ENCODE measurements at places on chromosomes 16 and 17.
A peak's percentile ranks its signal among the peaks of the same experiment; 100 is the strongest.

GRCh38 chr17:74861662-74862107, 2.0 kb upstream of the GRIN2C start:
- no peak for DNase-seq

DNA sequence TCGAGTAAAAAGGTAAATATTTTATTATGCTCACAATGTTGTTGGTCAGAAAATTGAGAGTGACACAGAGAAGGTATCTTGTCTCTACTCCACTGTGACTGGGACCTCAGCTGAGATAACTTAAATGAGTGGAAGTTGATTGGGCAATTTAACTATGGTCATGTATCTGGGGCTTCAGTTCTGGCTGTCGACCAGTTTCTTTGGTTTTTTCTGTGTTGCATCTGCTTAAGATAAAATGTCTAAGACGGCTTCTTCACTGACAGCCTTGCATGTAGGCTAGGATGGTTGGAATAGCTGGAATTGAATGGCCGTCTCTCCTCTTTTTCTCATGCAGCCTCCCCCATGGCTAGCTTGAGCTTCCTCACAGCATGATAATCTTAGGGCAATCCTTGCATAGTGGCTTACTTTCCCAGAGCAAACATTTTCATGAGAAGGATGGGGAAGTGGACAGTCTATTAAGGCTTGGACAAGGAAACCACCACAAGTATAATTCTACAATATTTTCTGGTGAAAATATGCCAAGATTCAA, 433.7 kb downstream of the KIF2B start:
- DNase-seq, result no peak

DNA sequence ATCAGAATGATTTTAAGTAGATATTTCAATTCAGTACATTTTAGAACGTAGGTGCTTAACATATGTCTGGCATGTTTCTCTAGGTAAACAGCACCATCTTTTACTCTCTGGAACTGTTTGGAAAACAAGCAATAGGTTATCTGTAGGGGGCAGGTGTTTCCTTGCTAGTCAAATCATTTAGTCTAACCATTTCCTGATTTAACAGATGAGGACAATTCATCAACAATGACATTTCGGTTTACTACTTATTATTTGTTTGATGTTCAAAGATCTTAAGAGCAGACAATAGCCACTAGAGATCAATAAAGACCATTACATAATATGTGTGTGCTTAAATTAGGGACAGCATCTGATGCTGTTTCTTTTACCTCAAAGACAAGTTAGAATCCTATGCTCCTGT, 173.1 kb downstream of the CEP112 start:
- DNase-seq, result no peak

DNA sequence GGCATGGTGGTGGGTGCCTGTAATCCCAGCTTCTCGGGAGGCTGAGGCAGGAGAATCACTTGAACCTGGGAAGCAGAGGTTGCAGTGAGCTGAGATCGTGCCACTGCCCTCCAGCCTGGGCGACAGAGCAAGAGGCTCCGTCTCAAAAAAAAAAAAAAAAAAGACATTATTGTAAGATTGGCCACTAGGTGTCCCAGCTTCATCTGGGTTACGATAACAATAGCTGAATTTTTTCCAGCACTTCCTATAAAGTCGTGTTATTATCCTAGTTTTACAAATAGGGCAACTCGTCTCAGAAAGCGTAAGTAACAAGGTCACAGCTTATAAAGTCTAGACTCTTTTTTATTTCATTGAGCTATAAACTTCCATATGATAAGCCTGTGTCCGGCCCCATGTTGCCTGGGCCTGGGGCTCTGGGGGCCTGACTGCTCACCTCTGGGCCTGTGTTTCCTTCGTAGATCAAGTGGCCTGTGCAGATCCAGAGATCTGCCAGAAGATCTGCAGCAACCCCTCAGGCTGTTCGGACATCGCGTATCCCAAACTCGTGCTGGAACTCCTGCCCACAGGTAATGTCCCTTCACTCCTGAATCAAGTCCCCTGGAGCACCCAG, 60.5 kb downstream of the SLC5A11 start:
- no peak for DNase-seq

GRCh38 chr17:9928601-9929333, 23.7 kb upstream of the RCVRN start:
- no peak for DNase-seq

DNA sequence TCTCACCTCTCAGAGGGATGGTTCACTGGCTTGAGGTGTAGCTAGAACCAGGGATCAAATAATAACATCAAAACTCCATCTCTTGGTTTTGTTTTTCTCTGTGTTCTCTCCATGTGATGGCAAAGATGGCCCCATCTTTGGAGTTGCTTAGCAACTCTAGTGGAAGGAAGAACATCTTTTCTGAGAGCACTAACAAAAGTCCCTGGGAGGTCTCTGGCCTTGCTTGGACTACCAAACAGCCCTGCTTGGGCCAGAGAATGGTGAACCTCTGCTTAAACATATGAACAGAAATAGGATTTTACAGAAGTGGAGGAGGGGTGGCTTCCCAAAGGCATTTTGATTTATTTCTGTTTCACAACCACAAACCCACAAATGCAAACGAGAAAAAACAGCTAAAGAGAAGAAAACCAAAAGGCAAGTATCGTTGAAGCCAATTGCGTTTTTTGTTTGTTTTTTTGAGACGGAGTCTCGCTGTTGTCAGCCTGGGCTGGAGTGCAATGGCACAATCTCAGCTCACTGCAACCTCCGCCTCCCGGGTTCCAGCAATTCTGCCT, 13.2 kb downstream of the GABARAPL2 start:
- no peak for DNase-seq

DNA sequence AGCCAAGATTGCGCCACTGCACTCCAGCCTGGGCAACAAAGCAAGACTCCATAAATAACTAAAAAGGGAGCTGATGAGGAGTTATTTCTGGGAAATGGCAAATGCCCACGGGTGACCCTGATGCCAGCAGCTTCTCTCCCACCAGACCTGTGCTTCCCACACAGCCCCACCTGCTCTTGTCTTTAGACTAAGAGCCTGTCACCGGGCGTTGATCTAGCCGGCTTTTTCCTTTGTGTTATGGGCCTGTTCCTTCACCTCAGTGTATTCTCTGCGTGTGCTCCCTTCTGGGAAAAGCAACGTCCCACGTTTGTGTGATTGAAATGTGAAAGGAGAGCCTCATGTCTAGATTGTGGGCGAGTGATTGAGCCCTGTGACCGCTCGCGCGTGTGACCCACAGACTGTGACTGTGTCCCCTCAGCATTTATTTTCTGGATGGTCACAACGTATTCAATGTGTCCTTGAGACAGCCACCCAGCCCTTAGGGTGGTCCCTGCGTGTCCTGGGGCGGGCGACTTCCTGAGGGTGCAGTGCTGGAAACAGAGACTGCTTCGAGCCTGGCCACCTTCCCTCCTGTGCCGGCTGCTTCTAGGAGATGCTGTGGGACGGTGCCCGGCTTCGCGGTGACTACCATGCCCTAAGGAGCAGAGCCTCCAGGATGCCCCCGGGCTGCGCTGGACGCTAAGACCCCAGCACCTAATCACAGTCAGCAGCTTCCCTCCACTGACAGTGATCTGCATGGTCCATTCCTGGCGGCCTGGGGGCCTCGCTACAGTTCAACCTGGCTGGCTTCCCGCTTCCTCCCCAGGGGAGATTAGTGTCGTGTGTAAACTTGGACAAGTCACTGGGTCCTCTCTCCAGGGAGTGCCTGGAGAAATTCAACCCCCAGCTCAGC, 7.8 kb upstream of the RNPS1 start:
- DNase-seq, result no peak

DNA sequence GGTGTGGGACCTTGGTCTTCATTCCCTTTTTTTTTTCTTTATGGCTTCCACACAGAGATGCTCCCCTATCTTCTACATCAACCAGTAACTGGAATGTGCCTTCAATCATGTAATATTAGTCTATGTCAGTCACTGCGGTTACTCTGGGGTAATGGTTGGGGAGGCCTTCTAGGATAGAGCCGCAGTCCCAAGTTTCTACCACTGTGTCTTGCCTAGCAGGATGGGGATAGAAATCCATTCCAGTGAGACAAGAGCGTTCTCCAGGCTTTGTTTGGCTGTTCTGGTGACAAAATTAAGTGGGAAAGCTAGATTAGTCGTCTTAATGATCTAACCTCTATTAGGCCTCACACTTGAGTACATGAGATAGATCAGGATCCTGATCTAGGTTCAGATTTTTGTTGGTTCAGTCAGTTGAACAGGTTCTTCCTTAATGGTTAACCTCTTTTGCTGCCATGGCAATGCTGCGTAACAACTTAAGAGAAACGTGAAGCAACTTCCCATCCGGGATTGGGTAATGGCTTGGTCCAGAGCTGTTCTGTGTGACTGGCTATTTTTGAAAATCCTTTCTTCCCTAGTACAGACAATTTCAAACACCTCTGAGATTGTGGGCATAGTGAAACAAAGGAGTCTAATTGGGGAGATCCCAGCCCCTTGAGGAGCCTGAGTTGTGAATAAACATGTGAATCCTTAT, 8.7 kb downstream of the MSL1 start:
- no peak for DNase-seq

- no peak for DNase-seq
These were observed 94.3 kb upstream of the ASIC2 start for GRCh38 chr17:33387406-33387805.

DNA sequence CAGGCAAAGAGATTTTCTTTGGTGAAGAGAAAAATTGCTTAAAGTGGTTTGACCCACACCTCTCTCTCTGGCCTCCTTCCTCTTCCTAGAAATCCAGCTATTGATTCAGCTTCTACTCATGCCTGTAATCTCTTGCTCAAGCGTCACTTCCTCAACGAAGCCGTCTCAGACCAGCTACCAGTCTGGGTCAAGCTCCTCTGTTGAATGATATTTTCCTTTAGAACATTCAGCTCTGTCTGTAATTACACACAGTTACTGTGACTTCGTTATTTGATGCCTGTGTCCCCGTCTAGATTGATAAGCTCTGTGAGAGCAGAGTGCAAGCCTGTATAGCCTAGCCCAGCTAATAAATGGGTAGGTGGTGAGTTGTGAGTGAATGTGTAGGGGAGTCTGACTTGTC, 168.5 kb downstream of the GRIN2A start:
- no peak for DNase-seq

DNA sequence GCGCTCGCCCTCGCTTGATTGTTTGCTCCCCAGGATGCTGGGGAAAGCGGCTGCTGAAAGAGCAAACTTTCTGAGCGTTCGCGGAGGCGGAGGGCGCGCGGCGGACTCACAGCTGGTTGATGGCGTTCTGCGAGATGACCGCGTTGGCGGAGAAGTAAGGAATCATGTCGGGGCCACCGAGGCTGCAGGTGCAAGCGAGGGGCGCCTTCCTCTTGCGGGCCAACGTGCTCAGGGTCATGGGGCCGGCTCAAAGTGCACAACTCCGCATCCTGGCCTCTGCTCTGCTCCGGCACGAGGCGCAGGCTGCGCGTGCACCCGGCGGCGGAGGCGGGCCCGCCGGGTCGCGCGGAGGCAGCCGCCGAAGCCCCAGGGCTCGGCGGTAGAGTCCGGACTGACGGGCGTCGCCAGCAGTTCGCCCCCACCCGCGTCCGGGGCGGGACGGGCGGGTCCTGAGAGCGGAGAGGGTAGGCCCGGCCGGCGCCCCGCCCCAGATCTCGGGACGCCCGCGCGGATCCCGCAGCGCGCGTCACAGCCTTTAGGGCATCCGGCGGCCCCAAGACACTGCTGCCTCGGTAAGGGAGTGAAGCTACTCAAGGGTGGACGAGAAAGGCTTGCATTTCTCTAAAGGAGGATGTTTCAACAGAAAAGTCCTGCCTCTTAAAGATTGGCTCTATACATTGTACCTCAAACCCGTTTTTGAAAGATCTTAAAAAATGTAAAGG, 138.5 kb upstream of the CORO6 start:
- DNase-seq, result peak; percentile 57

GRCh38 chr16:50908468-50908867, 166.6 kb downstream of the CYLD start:
- no peak for DNase-seq

DNA sequence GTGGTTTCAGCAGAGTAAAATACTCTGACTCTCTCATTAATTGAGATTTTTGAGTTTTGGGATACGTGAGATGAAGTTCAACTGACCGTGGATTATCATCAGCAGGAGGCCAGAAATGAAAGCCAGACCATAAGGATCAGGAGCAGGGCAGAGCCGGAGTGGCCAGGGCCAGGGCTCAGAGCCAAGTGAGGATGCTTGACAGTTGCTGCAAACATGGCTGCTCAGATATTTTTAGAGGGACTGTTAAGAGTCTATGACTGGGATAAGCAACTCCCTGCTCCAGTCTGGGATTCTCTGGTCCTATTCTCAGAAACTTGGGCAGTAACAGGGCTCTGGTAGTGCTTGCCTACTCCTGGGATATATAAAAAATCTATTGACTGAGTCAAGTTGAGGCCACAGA, 17.6 kb upstream of the CDH13 start:
- DNase-seq, result no peak

GRCh38 chr17:69246726-69247375, 18.2 kb upstream of the ABCA10 start:
- DNase-seq, result no peak

GRCh38 chr16:61763991-61764390, 272.2 kb downstream of the CDH8 start:
- no peak for DNase-seq

All from occipital lobe (tissue), 3 donors.